NCI-H1105 treated with DMSO at 0.1 percent for 48 hours (cell line): ENCODE measurements at places on chromosomes 1 and 21.

- DNase-seq: no peak
These were observed 103.3 kb downstream of the AKT3 start for GRCh38 chr1:243746751-243747150.

GRCh38 chr1:230074762-230075161, 7.7 kb downstream of the GALNT2 start:
- DNase-seq: no peak

- no peak for DNase-seq
These were observed 51.7 kb downstream of the TOR1AIP2 start for GRCh38 chr1:179825798-179826460.

DNA sequence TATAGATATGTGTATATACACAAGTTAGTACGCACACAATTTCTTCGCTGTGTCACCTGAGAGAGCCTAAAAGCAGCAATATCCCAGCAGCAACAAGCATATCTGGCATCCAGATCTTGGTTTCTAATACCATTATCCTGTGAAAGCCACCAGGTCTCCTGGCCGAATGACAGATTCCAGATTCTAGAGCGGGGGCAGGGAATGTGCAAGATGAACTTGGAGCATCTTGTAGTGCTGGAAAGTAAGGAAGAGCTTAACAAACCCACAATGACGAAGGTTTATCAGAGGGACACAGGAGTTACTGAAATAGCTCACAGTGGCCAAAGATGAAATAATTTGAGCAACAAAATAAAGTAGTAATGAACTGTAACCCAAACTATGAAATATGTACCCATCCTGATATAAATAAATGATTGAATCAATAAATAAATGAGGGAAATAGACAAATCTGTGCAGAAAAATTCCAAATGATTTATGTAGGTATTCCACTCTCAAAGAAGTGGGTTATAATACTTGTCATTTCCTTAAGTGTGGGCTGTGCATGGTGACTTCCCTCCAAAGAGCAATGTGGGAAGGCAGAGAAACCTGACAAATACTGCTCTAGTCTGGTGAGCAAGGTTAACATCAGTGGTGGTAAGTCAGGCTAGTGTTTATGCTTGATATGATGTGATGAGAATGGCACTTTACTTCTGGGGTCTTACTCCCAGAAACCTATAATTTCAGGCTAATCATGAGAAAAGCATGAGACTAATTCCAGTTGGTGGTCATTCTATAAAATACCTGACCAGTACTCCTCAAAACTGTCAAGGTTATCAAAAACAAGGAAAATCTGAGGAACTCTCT, 67.9 kb downstream of the LRRC8D start:
- DNase-seq: no peak

DNA sequence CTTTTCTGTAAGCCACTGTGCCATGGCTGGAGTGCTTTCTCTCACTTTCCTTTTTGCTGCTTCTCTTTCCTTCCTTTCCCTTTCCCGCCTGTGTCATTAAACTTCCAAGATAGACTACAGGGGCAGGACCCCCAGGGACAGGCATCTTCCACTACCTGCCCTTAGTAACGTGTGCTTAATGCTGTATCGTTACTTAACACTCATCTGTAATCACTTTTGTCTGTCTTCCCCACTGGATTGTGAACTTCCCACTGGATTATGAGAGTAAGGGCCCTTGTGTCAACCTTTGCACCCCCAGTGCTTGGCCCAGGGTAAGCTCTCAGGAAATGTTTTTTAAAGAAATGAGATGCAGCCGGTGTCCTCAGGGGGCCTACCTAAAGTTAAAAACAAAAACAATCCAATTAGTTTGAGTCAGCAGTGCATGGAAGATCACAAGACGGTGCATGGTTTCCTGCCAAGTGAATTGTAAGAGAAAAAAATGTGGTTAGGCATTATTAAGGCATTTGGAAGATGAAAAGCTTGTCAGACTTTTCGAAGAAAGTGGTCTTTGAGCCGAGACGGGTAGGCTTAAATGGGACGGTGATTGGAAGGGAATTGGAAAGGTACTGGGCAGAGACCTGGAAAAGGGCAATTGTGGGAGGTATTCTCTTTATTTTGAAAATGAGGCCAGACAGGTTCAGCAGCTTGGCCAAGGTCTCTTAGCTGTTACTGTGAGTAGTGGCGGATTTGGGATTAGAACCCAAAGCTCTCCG, 958 bp downstream of the LYPLAL1 start:
- DNase-seq: no peak

GRCh38 chr1:197286634-197287033, 18.6 kb downstream of the CRB1 start:
- no peak for DNase-seq

DNA sequence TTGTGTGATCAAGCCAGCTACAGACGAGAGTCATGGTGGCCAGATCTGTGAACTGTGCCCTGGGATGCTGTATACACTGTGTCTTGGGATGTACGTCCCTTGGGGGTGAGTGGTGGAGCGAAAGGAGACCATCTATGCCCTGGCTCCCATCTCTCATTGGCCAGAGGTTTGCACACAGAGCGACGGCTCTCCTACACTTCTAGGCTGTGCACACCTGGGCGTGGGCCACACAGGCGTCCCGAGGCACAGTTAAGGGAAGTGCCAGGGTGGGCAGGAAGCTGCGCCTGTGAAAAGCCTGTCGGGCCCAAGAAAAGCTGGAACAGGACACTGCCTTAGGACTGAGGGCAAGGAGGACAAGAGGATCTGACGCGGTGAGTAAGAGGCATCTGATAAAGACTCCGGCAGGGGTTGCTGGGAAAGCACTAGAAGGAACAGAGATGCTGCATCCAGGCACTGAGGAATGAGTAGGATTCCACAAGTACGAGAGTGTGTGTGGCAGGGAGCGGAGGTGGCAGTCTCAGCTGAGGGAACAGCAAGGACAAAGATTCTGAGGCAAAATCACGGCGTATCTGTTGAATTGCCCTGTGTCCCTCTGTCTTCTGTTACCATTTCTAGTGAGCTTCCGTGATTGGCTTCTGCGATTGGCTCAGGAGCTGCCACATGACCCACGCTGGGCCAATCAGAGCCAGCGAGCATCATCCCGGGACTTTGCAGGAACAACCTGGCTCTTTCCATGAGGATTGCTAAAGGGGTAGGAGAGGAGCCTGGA, 67.9 kb upstream of the ZBTB40 start:
- DNase-seq: no peak

GRCh38 chr1:169109561-169110134, 3.2 kb downstream of the ATP1B1 start:
- no peak for DNase-seq

DNA sequence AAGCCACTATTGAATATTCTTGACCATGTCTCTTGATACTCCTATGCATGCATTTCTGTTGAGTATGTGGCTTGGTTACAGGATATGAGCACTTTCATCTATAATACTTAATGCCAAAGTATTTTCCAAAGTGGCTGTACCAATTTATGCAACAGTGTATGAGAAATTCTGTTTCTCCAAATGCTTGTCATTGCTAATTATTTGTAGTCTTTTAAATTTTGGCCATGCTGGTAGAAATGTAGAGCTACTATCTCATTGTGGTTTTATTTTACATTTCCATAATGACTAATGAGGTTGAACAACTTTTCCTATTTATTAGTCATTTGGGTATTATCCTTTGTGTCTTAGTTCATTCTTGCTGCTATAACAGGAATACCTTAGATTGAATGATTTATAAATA, 71.4 kb upstream of the TSPAN2 start:
- no peak for DNase-seq

- no peak for DNase-seq
These were observed 147.9 kb downstream of the EDEM3 start for GRCh38 chr1:184606786-184607185.

DNA sequence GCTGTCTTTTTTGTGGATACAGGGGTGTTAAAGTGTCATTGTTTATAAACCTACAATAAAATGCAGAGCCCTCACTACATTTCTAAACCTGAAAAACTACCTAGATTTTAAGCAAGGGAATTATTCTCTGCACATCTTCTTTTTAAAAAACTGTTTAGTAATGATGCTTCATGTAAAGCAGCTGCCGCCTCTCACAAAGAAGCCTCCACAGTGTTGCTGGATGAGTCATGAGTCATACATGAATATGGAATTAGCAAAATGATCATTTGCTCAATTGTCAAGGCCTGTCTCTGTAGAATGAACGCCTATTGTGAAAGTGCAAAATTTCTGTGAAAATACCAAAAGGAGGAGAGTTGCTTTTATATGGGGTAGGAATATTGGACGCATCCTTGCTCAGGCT, 259.5 kb upstream of the CHRM3 start:
- no peak for DNase-seq

- DNase-seq: no peak
These were observed 14.1 kb downstream of the MFSD2A start for GRCh38 chr1:39969048-39969447.

DNA sequence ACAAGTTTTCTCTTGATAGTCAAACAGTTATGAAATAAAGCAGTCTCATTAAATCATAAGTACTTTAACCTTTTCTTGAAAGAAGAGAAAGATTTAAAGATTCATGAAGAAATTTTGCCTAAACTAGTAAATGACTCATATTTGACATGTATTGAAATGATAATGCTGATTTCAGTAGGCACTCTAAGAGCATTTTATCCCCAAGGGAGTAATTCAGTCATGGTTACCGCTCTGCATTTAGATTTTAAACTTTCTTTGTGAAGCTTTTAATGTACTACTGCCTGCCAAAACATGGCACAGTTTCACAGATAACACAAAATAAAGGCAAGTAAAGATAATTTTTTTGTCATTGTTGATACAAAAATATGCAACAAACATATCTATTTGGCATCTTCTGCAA, 6.8 kb downstream of the USH2A start:
- DNase-seq: no peak

GRCh38 chr1:22287946-22288520, 145.1 kb upstream of the WNT4 start:
- DNase-seq: no peak

- no peak for DNase-seq
These were observed 4.8 kb downstream of the CCDC24 start for GRCh38 chr1:43995984-43996732.

DNA sequence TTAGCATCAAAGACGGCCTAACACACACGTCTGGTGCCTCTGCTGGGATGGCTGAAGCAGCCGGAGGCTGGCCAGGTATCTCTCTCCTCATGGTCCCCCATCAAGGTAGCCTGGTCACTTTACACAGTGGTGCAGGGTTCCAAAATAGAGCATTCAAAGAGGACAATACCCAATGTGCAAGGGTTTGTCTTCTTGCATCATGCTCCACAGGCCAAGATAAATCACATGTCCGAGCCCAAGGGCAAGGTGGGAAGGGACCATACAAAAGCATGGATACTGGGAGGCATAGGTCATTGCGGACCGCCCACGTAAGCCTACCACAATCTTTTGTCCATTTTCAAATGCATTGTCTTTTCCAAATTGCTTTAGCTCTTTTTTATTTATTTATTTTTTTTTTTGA, 23.8 kb upstream of the TINAGL1 start:
- DNase-seq: no peak

GRCh38 chr1:201083741-201084140, 28.5 kb downstream of the CACNA1S start:
- DNase-seq: no peak

DNA sequence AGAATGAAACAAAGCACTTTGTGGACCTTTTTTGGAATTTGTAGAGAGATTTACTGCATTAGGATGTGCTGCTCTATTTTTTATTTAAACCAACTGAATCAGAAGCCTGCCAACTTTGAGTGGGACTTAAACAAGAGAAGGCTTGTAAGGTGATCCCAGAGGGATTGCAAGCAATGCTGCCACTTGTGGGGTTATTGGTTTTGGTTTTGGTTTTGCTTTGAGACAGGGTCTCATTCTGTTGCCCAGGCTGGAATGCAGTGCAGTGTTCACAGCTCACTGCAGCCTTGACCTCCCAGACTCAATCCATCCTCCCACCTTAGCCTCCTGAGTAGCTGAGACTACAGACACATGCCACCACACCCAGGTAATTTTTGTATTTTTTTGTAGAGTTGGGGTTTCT, 32.2 kb upstream of the GNG5 start:
- no peak for DNase-seq

GRCh38 chr1:209583408-209583807, at the start of gene CAMK1G:
Gene CAMK1G (plus strand): TSS chr1:209583714. CDS start chr1:209594984, 11,270 bp downstream.
- no peak for DNase-seq

DNA sequence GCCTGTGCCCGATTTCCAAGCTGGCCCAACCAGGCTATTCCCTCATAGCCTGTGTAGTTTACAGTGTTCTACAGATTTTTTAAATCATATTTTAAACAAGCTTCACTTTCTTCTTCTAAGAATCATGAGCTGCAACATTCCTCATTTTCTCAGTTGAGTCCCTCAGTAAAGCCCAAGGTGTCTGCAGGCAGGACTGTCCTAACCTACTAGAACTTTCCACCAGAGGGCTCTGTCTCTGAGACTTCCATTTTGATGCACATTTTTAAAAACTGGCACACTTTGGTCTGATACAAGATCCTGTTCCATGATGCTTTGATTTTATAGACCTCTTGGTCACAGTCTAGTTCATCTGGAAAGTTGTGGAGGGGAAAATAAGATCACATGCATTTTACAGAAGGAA, 21.6 kb upstream of the SLAMF6 start:
- no peak for DNase-seq

- no peak for DNase-seq
These were observed 30.0 kb downstream of the ZC3H11B start for GRCh38 chr1:219582865-219583264.

DNA sequence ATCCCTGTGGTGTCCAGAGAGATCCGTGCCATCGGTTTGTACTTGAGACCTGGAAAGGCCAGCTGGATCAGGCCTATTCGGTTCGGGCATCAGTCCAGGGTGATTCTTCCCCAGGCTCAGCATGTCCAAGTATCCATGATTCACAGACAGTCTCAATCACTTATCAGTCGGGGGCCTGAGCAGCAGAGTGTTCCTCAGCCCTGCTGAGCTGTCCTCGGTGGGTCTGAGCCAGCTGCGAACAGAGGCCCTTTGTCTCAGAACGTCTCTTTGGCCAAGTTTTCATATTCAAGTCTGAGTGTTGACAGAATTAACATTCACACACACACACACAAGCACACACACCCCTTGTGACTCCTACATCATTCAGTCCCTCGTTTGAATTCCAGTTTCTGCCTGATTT, 33.4 kb upstream of the OSBPL9 start:
- DNase-seq: no peak
